ENCODE measurements at places on chromosomes 2 and 18.

- DNase-seq, result no peak
These were observed 10.7 kb downstream of the MFF start for GRCh38 chr2:227335713-227336112.

DNA sequence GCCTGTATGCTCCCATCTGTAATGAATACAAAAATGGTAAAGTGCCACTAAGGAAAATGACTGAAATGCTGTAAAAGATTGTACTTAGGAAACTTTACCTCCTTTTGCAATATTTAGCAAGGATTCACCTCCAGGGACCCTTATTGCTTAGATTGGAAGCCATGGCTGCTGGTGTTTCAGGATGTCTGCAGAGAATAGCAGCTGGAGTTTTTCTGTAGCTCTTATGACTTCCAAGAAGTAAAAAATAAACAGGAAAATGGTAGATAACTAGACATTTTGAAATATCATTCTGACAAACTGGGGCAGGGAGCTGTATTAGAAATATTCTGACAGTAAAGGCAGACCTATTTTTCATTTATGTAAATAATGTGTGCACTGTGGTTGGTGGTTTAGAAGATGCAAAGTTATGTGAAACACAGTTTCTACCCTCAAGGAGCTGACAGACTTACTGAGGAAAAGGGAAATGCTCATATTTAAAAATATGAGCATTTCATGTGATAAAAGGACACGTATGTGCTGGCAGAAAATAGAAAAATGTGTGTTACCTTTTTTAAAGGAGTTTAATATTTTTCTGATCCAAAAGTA is 224.9 kb upstream of the BOD1L2 start:
- no peak for DNase-seq

GRCh38 chr2:134144081-134144596 is 109.7 kb upstream of the MGAT5 start:
- no peak for DNase-seq

GRCh38 chr2:192137451-192137850 is 57.3 kb downstream of the TMEFF2 start:
- no peak for DNase-seq

GRCh38 chr2:101881131-101881530 is 110.6 kb upstream of the IL1R2 start:
- no peak for DNase-seq

- no peak for DNase-seq
These were observed 17.1 kb upstream of the ZNF532 start for GRCh38 chr18:58847383-58848071.

DNA sequence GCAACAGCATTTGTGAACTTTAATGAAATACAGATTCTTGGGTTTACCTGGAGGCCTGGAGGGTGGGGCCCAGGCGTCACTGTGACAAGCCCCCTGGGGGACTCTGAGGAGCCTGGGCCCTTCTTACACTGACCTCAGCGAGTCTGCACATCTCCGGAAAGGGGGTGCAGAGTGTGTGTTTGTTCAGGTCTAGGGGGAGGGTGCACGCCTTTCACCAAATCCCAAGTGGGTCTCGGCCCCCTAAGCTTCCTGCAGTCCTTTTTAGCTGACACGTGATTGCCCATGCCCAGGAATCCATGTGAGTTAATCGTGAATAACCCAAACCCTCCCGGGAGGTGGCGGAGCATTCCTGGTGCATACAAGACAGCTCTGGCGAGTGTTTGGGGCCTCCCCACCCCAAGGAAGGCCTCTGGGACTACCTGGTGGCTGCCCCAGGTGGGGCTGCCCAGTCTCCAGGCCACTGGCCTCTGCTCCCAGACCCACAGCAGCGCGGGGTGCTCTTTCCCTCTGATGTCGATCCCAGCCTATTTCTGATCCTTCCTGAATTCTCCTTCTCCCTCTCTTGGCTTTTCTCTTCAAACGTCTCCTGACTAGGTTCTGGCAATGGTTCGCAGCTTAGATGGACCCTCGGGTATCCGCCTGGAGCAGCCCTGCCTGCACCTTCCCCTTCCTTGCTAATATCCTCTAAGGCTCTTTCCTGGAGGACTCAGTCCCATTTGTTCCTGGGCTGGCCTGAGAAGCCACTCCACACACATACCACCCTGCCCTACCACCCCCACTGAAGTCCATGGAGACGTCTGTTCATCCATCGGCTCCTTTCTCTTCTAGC is 10.0 kb downstream of the NGEF start:
- no peak for DNase-seq

DNA sequence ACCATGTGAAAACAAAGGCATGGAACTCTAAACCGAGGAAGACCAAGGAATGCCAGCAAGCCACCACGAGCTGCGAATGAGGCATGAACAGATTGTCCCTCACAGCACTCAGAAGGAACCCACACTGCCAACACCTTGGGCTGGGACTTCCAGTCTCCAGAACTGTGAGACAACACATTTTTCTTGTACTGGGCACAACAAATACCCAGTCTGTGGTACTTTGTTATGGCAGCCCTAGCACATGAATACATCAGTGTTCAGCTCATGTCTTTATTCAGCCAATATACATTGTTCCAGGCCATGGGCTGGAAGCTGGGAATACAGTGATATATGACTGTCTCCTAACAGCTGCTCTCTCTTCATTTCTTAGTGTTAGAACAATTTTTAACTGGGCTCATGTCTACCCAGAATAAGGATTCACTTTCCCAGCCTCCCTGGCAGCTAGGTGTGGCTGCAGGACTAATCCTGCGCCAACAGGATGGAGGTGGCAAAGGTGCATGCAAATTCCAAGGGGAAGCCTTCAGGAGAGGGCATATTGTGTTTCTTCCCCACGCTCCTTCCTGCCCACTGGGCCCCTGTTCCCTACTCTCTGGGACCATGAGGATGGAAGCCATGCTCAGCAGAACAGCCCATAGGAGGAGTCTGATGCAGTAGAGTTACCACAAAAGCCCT is 59.6 kb downstream of the STPG4 start:
- DNase-seq, result no peak

GRCh38 chr2:40120026-40120425 is 331.9 kb downstream of the SLC8A1 start:
- no peak for DNase-seq

DNA sequence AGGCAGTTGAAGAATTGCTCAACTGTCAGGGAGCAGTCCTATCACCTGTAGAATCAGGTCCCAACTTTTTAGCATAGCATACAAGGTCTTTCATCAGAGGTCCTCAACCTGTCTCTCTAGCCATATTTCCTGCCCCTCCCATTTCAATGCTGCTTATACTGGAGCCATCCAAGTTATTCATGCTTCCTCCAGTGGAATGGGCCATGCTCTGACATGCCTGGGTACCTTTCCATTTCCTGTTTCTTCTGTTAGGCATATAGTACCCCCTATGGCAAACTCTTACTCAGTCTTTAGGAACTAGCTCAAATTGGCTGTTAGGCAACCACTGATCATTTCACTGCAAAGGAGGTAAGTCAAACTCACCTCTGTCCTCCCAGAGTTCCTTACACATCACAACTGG is 51.0 kb upstream of the ABCA12 start:
- DNase-seq, result no peak

DNA sequence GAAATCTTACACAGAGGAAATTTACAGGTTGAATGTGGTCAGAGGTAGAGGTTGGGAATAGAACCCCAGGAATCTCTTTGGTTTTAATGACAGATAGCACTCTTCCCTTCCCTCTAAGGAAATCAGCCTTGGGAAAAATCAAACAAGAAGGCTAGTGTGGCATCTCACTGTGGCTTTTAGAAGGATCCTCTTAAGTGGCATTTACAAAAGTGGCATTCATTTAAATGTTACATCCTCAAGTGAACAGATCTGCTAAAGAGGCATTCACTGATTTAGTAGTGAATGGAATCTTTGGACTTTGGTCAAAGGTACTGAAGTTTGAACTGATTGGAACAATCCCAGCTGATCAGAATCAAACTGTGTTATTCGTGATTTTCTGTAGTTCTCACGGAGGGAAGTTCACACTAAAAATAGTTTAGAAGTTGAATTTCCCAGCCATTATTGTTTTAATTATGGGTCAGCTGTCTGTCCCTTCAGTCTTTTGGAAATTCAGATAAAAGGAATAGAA is 136.5 kb upstream of the FN1 start:
- no peak for DNase-seq

GRCh38 chr2:36539631-36540030 is 58.3 kb downstream of the FEZ2 start:
- no peak for DNase-seq

DNA sequence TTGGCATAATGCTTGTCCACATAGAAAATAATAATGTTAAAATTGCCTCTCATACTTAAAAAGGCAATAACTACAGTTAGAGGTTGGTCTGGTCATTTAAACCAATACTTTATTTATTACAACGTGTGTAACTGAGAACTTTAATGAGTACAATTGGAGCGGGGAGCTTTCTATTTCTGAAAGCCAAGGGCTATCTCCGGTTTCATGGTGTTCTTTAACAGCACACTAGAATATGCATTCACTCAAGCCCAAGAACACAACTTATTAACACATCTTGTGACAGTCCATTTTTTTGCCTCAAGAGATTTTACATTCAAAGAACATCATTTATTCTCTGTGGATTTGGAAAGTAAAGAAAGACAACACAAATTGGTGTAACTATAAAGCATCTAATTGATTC is 131.8 kb downstream of the KCNH7 start:
- no peak for DNase-seq

DNA sequence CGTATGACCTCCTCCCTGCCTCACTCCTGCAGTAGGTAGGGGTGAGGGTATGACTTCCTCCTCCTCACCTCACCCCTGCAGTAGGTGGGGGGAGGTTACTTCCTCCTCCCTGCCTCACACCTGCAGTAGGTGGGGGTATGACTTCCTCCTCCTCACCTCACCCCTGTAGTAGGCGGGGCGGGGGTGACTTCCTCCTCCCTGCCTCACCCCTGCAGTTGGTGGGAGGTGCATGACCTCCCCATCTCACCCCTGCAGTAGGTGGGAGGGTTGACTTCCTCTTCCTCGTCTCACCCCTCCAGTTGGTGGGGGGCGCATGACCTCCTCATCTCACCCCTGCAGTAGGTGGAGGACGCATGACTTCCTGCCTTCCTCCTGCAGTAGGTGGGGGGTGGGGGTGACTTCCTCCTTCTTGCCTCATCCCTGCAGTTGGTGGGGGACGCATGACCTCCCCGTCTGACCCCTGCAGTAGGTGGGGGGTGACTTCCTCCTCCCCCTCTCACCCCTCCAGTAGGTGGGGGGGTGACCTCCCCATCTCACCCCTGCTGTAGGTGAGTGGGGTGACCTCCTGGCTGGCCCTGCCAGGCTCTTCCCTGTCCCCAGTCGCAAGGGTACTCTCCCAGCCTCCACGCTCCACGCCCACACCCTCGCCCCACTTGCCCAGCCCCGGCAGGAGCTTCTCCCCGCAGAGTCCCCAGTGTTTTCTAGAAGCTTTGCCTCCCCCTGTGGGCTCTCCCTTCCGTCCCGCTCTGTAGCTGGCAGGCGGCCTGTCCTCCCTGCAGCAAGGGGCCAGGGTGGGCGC is 39.3 kb downstream of the TSHZ1 start:
- DNase-seq, result no peak

- DNase-seq, result no peak
These were observed 26.6 kb downstream of the HK2 start for GRCh38 chr2:74860521-74860920.

GRCh38 chr2:26805241-26805676 is 19.4 kb downstream of the CENPA start:
- DNase-seq, result no peak

- DNase-seq, result no peak
These were observed 70.6 kb upstream of the CAVIN2 start for GRCh38 chr2:191917430-191917881.

GRCh38 chr18:34928088-34928753 is 113.0 kb upstream of the MAPRE2 start:
- DNase-seq, result no peak

GRCh38 chr2:72630767-72631166 is 195.1 kb downstream of the EXOC6B start:
- DNase-seq, result no peak

- no peak for DNase-seq
These were observed 64.9 kb downstream of the LNPK start for GRCh38 chr2:175937216-175937615.

DNA sequence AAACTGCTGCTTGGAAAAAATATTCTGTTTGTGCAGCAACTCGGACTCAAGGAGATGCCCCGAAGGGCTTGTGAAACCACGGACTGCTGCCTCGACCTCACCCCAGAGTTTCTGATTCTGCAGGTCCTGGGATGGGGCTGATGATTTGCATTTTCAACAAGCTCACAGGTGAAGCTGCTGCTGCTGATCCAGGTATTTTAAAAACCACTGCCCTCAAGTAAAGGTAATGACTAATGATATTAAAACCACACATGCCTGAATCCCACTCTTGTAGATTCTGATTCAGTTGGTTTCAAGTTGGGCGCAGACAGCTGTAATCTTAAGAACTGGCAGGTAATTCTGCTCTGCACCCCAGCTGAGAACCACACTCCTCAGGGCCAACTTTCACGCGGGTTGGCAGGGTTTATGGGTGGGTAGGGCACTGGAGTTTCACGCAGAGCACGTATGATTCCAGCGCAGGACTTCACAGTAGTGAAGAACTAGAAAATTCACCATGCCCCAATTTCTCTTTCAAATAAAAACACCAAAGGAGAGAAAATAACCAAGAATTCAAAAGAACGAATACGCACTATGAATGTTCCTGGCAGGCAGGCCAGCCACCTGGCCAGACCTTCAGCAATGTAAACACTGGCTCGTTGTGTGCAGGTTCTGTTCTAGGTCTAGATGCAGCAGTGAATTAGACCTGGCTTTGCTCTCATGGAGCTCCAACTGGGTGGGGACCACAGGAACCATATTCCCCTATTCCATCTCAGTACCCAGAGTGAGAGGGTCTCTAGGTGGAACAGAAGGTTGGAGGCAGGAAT is 74.6 kb upstream of the ZFP36L2 start:
- DNase-seq, result no peak

- no peak for DNase-seq
These were observed 109.7 kb downstream of the NOL4 start for GRCh38 chr18:34114996-34115395.

GRCh38 chr2:39786761-39787522 is 7.9 kb upstream of the THUMPD2 start:
- DNase-seq, result no peak
